Fibroblast of skin of right biceps (primary cell): ENCODE measurements at places on chromosomes 1 and 21.

DNA sequence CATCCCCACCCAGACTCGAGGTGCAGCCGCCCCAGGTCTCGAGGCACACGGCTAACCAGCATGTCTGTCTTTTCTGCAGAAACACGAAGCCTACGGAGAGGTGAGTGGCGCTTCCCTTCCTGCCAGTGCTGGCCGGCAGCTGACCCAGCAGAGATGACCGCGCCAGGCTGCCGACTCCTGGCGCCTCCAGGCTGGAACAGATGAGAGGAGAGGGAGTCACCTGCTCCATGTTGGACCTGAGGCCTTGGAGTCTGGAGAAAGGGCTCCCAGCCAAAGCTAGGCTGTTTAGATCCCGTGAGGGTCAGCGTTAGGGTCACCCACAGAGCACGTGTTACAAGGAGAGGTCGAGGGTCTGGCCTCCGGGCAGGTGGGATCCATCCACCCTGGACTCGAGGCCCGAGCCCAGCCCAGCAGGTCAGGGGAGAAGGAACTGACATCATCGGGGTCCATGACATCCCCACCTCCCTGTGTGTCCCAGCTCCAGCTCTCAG is 14.9 kb downstream of the COL6A2 start:
- no peak for DNase-seq

DNA sequence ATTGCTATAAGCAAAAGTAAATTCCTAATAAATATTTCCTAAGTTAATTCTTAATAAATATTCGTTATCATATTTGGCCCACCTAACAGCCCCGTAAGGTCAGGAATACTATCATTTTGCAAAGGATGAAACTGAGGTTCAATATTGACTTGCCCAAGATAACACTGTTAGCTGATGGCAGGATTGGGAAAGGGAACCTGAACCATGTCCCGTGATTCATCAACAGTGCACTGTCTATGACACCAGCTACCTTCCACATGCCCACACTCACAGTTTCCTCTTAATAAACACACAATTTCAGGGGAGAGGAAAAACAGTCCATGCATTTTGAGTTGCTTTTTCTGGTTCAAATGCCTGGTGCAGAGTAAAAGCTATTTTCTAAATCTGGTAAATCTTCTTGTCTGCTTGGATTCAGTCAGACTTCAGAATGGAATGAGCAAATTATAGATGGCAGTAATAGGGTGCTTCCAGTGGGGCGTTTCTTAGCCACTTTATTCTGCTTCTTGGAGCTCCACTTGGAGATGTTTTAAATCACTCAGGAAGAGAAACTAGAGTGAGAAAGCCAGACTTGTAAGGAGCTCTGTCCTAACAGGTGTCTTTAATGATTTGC is 354.6 kb downstream of the PDE4B start:
- no peak for DNase-seq

- DNase-seq: no peak
Measured at GRCh38 chr1:70672442-70672888, 261.4 kb downstream of the CTH start.

GRCh38 chr1:89271341-89272015 is 1.2 kb downstream of the GBP5 start:
- DNase-seq: peak; percentile 92

DNA sequence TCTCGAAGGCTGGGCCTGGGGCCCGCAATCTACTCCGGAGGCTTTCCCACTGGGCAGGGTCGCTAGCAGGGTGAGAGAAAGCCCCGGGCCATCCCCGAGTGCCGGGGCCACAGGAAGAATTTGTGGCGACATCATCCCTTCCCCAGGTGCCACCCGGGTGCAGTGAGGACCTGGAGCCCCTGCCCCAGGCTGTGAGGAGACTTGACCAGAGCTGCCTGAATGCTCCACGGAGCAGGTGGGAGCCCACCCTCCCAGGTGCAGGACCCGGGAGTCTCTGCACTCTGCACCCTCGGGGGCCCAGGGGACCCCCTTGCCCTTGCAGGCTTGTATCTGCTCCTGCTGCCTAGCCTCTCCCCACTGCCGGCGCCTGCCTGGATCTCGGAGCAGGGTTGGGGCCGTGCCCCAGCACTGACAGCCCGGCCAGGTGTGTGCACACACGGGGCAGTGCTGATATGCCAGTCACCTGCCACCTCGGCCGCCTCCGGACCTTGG is 67.5 kb upstream of the RGS7 start:
- DNase-seq: no peak

- no peak for DNase-seq
Measured at GRCh38 chr1:198523182-198523950, 17.1 kb downstream of the ATP6V1G3 start.

DNA sequence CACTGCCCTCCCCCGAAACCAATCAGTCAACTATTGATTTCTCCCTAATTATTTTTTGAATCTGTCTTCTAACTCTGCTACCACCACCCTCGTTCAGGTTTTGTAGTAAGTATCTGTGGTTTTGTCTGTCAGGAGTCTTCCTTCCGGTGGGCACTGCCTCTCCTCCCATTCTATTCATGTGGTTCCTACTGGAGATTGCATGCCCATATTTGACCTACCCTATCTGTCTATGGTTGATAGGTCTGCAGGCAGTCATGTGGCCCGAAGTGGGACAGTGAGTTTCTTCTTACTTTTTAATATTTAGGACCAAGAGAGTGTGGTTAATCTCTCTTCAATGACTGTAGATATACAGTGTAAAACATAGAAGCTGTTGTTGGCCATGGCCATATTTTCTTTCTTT is 17.8 kb upstream of the MAST2 start:
- no peak for DNase-seq

- DNase-seq: no peak
Measured at GRCh38 chr1:5503556-5504363, 488.5 kb downstream of the NPHP4 start.

DNA sequence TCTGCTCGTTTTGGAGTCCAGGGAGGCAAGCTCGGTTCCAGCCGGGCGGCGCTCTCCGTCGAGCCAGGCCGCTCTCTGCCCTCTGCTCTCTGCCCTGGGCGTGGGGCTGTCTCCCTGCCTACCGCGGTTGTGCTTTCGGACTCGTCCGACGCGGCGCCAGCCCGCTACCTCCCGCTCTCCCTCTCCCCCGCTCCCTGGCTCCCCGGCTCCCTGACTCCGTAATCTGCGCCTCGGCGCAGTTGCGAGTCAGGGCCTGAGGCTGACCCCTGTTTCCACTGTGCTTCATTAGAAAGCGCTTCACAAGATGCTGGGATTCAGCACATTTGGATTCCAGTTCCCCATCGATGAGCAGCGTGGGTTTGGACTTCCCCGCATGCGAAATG is 2.2 kb downstream of the SOX13 start:
- DNase-seq: peak; percentile 11

DNA sequence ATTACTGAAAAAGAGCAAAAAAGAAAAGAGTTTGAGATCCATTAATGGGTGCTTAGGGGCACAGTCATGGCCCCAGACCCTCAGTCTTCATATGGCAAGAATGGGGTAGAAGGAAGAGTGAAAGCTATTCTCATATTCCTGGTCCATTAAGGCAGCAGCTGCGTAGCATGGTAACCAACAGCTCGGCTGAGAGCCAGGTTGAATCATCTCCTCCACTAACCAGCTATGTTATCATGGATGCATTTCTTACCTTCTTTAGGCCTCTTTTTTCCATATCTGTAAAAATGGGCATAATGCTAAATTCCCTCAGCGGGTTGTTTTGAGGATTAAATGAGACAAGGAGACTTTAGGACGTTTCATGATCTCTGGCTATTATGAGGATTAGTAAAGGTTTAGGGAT is 15.0 kb upstream of the SARS1 start:
- no peak for DNase-seq

DNA sequence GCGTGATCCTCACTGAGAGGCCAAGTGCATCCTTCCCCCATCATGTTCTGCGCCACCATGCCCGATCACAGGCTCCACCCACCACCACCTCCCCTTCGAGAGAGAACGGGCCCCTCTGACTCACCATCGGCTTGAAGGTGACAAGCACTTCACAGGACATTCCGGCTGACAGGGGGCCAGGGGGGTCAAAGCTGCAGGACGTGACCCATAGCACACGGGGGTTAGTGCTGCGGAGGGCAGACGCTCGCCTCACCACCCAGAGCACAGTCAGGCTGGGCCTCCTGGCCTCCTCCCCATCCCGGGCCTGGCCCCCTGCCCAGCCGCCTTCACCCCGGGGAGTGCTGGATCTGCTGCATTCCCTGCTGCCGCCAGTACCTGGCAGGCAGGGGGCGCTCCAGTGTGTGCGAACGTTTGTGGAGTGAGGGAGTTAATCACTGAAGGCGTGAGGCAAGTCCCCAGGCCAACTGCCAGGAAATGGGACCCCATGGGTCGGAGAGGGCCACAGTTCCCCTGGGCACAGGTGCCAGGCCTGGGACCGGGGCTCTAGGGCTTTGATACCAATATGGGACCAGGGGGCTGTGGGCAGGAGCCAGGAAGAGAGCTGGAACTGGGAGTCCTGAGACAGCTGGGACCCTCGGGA is 40.9 kb upstream of the TMEM52 start:
- peak; percentile 72 for DNase-seq
